AG09309 (cell line): ENCODE measurements at places on chromosomes 7 and 10.

GRCh38 chr7:36473454-36474282 lies 84.0 kb downstream of the ANLN start:
- no peak for DNase-seq

GRCh38 chr7:117322741-117323304 lies at the start of gene WNT2:
TSS of gene WNT2 (minus strand) at chr7:117323058. CDS start at chr7:117322989, 69 bp downstream.
- no peak for DNase-seq

DNA sequence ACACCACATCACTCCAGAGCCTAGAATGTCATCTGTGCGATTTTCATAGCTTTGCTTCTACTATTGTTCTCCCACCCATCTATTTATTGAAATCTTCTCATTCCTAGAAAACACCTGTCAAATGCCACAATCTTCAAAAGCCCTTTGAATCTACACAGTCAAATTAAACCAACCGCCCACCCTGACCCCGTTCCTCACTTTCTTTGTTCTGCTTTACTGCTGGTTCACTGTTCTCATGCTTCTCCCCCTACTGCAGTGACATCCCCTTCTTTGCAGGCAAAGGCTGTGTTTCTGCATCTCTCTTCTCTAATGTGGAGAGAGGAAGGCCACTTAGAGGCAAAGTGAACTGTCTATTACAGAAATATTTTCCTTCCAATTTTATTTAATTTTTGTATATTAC lies 152.4 kb upstream of the NEBL start:
- DNase-seq: no peak

GRCh38 chr10:116880716-116881482 lies 31.6 kb downstream of the ENO4 start:
- DNase-seq: no peak

GRCh38 chr7:27961255-27961654 lies 219.3 kb downstream of the JAZF1 start:
- DNase-seq: peak; percentile 35

DNA sequence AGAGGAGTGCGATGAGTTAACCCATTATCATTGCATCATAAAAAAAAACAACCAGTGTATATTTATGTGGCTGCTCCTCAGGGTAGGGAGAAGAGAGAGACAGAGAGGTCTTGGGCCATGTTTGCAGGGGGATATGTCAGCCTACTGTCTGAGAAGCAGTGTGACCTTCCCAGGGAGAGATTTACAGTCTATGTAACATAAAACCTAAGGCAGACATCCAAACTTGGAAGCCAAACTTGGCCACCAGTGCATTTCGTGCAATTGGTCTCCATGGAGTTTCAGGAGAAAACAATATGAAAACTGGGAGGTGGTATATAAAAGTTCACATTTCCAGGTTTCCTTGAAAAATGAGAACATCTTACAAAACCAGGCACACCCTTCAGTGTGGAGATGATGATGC lies 85.9 kb upstream of the CXCL12 start:
- no peak for DNase-seq

DNA sequence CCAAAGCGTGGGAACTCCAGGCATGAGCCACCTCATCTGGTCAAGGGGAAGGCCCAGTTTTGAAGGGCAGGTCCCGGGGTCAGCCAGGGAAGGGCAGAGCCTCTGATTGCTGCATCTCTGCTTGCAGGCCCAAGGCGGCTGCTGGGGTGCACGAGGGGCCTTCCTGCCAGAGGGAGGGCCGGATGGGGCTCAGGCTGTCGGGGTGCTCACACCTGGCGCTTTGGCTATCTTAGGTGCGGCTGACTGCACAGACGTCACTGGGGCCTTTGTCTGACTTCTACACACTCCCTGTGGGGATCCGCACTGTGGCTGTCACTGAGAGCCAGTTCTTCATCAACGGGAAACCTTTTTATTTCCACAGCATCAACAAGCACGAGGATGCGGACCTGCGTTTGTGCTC lies 68.7 kb downstream of the ZNF727 start:
- DNase-seq: no peak

DNA sequence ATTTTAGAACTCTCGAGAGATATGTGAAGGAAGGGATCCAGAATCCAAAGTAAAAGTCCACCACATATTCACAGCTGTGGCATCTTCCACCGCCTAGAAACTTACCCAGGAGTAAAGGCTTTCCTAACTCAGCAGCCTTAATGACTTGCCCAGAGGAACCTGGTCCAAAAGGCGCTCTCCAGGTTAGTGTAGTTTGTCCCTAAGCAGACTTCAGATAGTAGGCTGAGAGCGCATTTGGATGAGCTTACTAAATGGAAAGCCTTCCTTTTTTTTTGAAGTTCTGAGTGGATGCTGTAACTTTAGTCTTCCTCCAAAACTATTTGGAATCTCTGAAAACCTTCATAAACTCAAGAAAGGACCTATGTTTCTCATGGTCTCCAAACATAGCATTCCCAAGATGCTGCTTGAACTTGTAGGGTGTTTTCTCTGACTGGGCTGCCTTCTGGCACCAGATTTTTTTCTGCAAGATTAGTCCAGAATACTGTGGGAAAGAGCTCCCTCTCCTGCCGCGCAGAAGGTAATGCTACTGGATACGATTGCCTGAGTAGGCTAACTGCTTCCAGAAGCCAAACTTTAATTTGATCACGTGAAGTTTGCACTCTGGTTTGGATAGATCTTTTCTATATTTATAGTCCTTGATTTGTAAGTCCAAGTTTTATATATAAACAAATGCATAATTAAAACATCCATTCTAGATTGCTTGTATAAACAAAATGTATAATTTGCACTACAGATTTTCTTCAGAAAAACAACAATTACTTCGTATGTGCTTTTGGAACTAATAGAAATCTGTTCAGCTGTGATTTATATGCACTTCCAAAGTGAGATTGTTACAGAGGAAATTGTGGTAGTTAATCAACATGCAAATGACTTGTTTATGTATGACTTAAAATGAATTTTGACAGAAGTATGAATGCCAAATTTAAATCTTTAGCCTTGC lies 19.6 kb upstream of the GPR37 start:
- DNase-seq: peak; percentile 14

- no peak for DNase-seq
Observed at GRCh38 chr10:11713186-11713743, 28.9 kb upstream of the ECHDC3 start.

DNA sequence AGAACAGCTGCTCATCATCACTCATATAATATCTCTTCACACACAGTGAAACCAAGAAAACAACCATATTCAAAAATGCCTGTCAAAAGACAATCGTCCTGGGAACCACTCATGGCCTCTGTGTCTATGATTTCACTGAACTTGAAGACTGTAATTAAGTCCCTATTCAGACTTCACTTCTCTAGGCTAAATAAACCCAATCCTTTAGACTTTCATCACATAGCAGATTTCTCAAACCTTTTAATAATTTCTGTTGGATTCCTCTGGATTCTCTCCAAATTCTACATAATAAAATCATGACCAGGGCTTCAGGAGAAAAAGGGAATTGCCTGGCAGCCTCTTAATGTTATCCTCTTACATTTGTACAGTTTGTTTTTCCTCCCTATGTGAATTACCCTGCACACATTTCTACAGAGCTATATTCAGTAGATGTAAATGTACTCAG lies 201.1 kb downstream of the LRRN3 start:
- DNase-seq: peak; percentile 23

- DNase-seq: no peak
Observed at GRCh38 chr10:4196771-4197390, 411.9 kb upstream of the KLF6 start.

- no peak for DNase-seq
Observed at GRCh38 chr7:37665352-37666022, 18.1 kb upstream of the GPR141 start.

DNA sequence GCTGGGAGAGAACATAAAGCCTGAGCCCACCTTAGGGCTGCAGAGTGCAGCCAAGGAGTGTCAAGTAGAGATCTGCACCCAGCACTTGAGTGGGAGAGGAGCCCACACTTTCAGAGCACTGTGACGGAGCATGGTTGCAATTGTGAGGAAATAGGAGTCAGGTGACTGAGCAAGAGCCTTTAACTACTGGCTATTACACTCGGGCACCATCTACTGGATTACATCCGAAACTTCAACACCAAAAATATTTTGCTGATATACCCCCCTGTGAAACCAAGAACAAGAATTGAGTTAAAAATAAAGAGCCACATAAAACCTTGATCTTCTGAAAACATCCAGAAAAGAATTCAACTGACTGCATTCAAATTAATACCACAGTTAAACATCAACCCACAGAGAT lies 657.9 kb downstream of the NXPH1 start:
- no peak for DNase-seq

GRCh38 chr7:138092486-138093028 lies 16.3 kb downstream of the AKR1D1 start:
- DNase-seq: no peak

- no peak for DNase-seq
Observed at GRCh38 chr10:3711918-3712317, 73.1 kb downstream of the KLF6 start.

DNA sequence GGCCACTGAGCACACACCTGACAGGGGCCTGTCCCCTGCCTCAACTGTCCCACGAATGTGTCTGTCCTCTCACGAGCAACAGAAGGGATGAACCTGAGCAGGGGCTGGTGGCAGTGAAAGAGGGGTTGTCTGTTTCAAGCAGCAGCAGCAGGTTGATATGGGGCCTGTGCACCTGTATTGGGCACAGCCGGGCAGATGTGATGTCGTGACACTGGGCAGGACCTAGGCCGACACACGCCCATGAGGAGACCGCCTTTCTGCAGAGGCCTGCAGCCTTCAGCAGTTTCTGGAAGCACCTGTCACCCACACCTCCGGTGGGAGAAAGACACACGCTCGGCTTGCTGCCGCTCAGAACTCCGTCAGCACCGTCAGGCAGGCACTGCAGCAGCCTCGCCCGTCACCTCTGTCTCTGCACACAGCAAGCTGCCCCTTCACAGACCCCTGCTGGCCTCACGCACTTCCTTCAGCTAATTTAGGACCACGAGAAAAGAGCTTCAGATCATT lies 48.5 kb downstream of the AMZ1 start:
- DNase-seq: no peak

GRCh38 chr7:142925413-142925812 lies 8.1 kb downstream of the TRPV5 start:
- DNase-seq: no peak

DNA sequence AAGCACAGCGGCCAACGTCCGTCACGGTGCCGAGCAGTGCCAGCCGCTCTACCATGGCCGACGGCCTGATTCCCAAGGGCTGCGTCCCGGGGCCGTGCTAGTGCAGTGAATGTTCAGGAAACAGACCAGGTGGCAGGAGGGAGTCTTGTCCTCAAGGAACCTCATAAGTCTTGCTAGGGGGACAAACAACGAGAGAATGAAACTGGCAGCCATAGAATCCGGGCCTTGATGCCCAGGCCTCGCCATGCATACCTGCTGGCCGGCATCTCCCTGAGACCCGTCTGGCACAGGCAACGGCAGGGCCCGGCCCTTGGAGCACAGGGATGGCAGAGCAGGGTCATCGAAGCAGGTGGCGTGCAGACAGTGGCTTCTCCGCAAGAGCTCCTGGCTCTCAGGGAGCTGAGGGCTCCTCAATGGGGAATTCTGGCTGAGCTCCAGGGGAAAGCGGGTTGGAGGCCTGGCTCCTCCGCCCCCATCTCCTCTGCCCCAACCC lies 58.8 kb downstream of the DIP2C start:
- no peak for DNase-seq

- DNase-seq: no peak
Observed at GRCh38 chr10:78042752-78043104, 9.1 kb downstream of the RPS24 start.

DNA sequence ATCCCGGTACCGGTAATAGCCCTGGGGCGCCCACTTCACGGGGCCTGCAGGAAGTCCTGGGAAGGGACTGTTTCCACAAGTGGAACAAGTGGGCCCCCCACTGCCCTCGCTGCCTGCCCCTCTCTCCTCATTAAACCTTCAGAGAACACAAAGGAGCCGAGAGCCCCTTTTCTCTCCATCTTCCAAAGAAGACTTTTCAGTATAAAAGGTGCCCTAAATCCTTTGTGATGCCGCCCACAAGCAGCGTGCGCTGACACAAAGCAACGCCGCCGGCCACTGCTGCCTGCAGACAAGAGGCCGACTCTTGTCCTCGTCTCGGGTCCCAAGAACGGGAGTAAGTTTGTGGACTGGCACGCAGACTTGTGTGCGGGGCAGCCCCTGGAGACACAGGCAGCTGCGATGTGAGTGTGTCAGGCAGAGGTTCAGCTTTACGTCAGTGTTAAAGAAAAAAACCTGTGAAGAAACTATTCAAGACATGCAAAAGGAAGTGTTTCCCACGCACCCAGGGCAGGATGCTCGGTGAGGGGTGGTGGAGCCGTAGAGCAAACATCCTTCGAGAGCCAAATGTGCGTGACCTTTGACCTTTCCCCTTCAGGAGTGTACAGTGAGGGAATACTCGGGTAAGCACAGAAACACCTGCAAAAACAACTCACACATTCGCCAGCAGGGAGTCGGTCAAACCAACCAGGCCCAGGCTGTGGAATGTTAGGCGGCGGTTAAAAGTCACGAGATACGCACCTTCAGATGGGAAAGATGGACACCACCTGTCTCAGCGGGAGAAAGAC lies 118.2 kb downstream of the VIPR2 start:
- no peak for DNase-seq

- no peak for DNase-seq
Observed at GRCh38 chr10:83302623-83303022, 836.7 kb upstream of the GHITM start.

DNA sequence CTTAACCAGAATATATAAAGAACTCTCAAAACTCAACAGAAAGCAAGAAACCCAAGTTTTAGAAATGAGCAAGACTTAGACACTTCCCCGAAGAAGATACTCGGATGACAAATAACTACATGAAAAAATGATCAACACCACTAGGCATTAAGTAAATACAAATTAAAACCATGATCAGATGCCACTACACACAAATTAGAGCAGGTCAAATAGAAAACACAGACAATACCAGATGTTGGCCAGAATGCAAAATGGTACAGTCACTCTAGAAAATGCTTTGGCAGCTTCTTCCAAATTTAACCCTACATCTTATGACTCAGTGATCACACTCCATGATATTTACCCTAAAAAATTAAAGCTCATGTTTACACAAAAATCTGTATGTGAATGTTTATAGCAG lies 18.4 kb downstream of the TMEM176A start:
- DNase-seq: no peak

- DNase-seq: no peak
Observed at GRCh38 chr7:87648316-87648715, 20.1 kb downstream of the RUNDC3B start.

DNA sequence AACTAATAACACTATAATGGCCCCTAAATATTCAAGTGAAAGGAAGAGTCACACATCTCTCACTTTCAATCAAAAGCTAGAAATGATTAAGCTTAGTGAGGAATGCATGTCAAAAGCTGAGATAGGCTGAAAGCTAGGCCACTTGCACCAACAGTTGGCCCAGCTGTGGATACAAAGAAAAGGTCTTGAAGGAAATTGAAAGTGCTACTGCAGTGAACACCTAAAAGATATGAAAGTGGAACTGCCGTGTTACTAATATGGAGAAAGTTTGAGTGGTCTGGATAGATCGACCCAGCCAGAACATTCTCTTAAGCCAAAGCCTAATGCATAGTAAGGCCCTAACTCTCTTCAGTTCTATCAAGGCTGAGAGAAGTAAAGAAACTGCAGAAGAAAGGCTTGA lies 12.1 kb upstream of the SNX13 start:
- no peak for DNase-seq
